Esophagus muscularis mucosa (tissue), 4 donors: ENCODE measurements at places on chromosomes 1 and 21. TPM values are rescaled to one million over a fixed set of nuclear protein-coding genes. Genes with fewer than 3 reads are reported as not detected.

Gene OR10Z1
- total RNA-seq: not detected

- DNase-seq: no peak
These were observed 39.9 kb downstream of the STUM start for GRCh38 chr1:226588484-226588883.

GRCh38 chr1:205970486-205970885, 27.2 kb upstream of the SLC26A9 start:
- DNase-seq: no peak

Gene LIPI
- total RNA-seq: not detected

DNA sequence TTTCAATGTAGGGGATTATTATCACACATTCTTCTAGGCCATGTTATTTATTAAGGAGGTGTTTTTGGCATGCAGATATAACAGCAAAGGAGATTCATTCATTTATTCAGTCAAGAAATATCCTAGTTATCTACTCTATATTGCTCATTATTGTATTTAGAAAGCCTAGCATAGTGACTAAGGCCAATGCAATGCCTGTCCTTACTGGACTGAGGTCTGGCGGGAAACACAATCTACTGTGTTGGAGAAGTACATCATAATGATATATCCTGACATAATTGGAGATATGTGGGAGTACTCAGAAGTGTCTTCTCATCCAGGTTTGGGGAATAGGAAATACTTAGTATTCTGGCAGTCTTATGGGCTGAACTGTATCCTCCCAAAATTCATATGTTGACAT, 421.5 kb upstream of the USP24 start:
- DNase-seq: no peak

GRCh38 chr1:24047110-24047477, 64.8 kb downstream of the MYOM3 start:
- DNase-seq: no peak

- DNase-seq: peak; percentile 98
These were observed 29.6 kb upstream of the RNF187 start for GRCh38 chr1:228457396-228458176.

DNA sequence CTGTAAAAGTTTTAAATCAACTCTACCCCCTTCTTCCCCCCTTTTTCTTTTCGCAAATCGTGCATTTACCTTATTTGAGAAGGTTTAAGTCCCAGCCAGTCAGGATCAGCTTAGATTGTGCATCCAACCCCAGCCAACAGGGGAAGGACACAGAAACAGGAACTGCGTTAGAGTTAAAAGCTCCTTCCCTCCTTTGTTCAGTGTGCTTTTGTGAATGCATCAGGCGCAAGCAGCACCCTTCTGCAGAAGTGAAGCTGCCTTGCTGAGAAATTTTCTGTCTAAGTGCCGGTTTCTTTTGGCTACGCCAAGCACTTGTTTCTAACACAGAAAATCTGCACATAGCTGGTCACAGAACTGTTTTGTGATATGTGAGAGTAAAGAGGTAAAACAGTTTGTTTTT, 56.2 kb upstream of the PRRC2C start:
- DNase-seq: no peak

DNA sequence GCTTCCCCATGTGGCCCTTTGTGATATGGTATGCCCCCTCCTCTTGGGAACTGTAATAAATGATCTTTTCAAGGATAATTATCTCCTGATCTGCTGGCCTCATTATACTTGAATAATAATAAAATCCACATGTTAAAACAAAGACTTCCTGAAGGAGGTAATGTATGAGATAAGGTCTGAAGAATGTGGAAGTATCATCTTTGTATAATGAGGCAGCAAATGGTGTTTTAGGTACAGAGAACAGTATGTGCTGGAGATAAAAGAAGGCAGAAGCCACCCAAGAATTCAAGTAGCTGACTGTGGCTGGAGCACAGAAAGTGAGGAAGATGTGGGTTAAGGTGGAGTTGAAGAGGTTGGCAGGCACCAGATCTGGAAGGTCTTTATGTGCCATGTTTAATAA, 12.8 kb upstream of the COG2 start:
- DNase-seq: no peak

Gene CSMD2
- total RNA-seq: 0.42 TPM

DNA sequence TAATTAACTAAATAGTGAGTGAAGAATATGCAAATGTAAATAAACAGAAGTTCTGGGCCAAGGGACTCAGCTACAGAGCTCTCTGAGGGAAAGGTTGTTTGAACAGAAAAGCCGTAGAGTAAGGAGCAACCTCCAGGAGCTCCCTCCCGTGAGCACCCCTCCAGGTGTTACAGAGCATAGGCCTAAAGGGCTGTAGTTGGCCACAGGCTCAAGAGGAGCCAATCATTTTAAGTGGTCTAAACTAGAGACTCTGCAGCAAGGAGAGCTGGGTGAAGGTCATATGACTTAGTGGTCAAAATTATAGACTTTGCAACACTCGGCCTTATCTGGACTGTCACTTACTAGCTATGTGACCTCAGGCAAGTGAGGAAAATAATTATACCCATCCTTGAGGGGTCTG, 19.1 kb upstream of the RXRG start:
- DNase-seq: peak; percentile 50

Gene ZBTB8B
- total RNA-seq: under 0.01 TPM

DNA sequence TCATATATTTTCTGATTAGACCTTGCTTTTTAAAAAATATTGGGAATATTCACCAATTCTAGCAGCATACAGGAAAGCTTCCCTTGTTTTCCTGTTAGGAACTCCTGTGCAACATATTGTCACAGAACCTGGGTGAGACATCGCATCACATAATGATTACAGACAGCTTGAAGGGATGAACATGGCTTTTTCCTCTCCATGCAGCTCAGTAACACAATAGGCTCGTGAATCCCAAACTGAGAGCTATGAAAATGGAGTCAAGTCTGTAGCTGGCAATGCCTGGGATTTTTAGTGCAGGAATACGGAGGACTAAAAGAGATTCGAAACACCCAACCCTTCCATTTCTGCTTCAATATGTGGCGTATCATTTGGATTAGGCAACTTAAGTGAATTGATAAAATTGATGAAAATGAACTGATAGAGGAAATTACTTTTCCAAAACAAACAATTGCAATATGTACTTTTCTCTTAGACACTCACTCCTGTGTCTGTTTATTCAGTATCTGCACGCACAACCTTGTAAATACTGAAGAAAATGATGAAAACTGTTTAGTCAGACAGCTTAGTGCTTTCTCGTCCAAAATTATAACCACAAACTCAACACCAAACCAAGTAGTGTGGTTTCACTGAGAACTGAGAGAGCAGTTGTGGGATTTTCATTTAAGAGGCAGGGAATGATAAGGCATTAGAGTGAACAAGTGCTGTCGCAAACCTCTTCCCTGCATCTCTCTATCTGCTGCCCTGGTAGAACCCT, 250.4 kb downstream of the PTBP2 start:
- no peak for DNase-seq

Gene AKNAD1
- 7.5 TPM for total RNA-seq
